ENCODE measurements at places on chromosomes 11 and 22.

DNA sequence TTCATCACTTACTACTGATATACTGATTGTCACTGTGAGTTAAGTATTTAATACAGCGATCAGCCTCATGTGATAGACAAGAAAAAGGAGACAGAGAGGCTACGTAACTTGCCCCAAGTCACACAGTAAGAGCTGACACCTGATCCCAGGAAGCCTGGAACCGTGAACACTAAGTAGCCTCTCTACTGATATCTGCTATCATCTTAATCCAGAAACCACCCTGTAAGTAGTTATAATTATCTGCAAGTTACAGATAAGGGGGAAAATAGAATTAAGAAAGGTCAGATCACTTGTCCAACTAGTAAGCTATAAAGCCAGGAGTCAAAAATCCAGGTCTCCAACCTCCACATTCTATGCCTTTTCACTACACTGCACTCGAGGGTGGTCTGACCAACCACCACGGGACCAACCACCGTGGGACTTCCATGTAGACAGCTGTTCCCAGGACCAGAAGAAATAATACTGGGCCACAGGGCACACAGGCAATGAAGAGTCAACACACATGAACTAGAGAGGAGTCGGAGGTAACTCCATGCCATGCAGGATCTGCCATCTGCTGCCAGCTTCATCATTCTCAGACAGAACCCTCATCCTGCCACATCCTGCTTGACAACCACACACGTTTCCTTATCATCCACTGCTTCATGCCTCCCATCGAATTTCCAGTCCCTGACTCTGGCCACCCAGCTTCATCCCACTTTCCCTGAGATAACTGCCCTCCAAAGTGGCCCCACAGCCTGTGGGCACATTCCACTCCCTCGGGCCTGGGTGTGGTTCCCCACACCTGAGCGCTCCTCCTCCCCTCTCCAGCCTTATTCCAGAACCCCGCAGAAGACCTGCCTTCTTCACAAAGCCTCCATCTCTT is 58.6 kb downstream of the MICAL3 start:
- DNase-seq: no peak

GRCh38 chr11:106233191-106233590 is 155.7 kb downstream of the AASDHPPT start:
- DNase-seq: no peak

- DNase-seq: no peak
These were observed 5.4 kb downstream of the UFD1 start for GRCh38 chr22:19473578-19473977.

DNA sequence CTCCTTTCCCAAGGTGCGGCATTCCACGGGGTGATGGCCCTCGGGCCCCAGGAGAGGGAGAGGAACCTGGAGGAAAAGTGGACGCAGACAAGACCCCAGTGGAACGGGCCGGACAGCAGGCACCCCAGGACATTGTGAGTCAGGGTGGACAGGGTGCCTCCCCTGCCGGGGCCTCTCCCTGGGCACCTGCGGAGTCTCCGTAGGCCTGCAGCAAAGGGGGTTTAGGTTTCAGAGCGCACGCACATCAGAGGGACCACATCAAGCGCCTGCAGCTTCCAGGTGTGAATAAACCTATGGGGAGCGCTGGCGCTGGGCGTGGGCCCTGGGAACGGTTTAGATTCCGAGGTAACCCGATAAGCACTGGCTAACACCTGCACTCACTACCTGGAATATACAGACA is 22.7 kb upstream of the FGF19 start:
- DNase-seq: no peak

- DNase-seq: no peak
These were observed 27.3 kb downstream of the TOM1 start for GRCh38 chr22:35326854-35327562.

- no peak for DNase-seq
These were observed 158.2 kb upstream of the GUCY1A2 start for GRCh38 chr11:107176148-107177105.

GRCh38 chr11:27064086-27064485 is 23.5 kb downstream of the BBOX1 start:
- no peak for DNase-seq

DNA sequence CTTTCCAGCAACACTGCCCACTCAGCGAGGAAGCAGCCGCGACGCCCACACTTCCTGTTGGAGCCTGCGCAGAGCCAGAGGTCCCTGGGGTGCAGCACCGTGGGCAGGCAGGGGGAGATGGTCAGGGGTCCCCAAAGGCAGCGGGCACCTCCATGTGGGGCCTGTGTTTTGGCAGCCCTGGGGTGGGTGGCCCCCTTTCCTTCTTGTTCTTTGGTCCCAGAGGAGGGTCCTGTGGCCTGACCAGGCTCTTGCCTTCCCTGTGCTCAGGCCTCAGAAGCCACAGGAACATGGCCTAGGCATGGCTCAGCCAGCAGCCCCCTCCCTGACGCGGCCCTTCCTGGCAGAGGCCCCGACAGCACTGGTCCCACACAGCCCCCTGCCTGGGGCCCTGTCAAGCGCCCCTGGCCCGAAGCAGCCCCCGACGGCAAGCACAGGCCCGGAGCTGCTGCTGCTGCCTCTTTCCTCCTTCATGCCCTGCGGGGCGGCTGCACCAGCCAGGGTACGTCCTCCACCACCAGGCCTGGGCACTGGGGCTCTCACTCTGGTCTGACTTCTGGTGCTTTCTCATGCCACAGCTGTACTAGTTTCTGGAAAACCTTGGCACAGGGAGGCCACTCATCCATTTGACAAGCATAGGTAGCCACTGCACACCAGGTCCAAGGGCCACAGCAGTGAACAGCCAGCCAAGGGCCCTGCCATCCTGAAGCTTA is 47.1 kb downstream of the PISD start:
- DNase-seq: no peak

- DNase-seq: no peak
These were observed 3.1 kb upstream of the IL17REL start for GRCh38 chr22:50015451-50016307.

GRCh38 chr11:16361108-16361865 is 4.9 kb upstream of the SOX6 start:
- no peak for DNase-seq

- no peak for DNase-seq
These were observed 153.7 kb downstream of the GRIA4 start for GRCh38 chr11:105763594-105763993.

DNA sequence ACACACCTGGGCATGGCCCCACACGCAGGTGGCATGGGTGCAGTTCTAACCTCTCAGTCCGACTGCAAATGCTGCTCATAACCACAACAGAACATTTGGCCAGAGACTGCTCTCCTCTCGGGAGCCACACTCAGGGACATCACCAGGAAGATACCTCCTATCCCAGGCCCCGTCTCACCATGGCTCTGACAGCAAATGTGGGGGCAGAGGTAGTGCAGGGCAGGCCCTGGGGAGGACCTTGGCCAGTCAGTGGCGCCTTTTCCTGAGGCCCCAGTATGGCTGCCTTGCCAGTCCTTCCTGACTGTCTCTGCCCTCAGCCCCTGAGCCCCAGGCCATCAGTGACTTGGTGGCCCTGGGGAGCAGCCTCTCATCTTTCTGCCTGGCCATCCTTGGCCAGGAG is 2.8 kb downstream of the KRTAP5-6 start:
- no peak for DNase-seq

GRCh38 chr11:134596404-134596803 is 184.4 kb upstream of the B3GAT1 start:
- no peak for DNase-seq

GRCh38 chr11:102293873-102294601 is 23.2 kb upstream of the BIRC3 start:
- DNase-seq: no peak

DNA sequence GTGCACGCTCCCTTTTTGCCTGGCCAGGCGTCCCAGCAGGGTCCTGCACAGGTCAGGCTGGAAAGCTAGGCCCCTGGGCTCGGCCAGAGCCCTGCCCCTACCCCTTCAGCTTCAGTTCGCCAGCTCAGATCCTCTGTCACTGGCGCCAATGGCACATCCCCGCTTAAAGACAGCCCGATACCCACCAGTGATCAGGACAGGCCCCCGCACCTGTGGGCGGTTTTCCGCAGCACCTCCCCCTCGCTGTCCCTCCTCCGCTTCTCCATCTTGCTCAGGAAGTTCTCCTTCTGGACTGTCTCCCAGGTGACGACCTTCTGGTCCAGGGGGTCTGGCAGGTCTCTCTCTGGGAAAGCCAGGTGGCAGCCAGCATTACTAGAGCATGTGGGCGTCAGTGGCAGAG is 5.9 kb downstream of the TSSC4 start:
- no peak for DNase-seq

- no peak for DNase-seq
These were observed 32.7 kb upstream of the FAR1 start for GRCh38 chr11:13635804-13636203.

DNA sequence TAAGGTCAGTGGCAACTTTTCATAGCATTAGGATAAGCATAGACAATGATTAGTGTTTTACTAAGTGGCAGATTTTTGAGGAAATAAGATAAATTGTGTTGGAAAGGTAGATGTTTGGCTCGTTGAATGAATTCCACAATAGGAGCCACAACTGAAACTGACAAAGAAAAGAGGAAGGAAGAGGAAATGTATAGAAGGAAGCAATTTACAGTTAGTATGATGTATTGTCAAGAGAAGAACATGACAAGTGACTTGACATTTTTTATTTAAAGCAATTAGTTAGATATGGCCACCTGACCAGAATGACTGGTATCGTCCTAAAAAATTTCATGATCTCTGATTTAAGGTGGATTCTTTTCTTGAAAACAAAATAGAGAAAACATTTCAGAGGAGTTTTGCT is 3.1 kb upstream of the RAG2 start:
- DNase-seq: no peak

DNA sequence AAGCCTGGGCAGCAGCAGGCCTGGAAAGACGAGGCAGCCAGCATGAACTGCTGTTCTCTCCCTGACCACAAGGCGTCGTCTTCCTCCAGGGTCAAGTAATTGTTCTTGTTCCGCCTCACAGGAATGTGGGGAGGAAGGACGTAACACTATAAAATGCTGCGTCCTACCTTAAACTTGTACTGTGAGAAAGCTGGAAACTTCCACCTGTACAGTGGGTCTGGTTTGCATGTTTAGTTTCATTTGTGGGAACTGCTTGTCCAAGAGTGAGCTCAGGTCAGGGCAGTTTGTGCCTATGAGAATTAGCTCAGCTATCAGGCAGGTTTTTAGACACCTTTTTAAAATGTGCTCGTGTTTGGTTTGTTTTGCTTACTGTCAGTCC is 55.2 kb downstream of the PANX1 start:
- no peak for DNase-seq

DNA sequence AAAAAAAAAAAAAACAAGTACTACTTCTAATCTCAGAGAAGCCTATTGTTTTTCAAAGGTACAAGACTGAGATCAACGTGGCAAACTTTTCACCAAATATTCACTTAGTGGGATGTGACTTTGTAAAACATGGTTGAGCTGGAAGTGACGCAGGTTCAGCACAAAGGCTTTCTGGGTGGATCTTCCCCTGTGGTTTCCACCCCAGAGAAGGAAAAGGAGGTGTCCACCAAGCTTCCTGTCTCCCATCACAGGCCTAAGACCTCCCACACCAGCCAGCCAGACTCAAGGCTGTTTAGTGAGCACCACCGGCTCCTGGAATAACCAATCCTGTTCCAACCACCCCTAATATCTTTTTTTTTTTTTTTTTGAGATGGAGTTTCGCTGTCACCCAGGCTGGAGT is 5.7 kb downstream of the TMEM184B start:
- no peak for DNase-seq

GRCh38 chr22:46662226-46662625 is 42.0 kb downstream of the GRAMD4 start:
- no peak for DNase-seq
